ENCODE measurements at places on chromosomes 11 and 22. TPM values are rescaled to one million over a fixed set of nuclear protein-coding genes. Genes with fewer than 3 reads are reported as not detected.

TPBGL gene
- not detected for total RNA-seq

SPON1 gene
- total RNA-seq = 0.45 TPM

BTG4 gene
- 0.15 TPM for total RNA-seq

KCNK7 gene
- total RNA-seq = not detected

CNIH2 gene
- 0.89 TPM for total RNA-seq
